Stimulated activated CD8-positive, alpha-beta memory T cell treated with anti-CD3 and anti-CD28 coated beads, Interleukin-4, amount 100 ng/mL, for 4 hours (primary cell): ENCODE measurements at places on chromosomes 16 and 17.

DNA sequence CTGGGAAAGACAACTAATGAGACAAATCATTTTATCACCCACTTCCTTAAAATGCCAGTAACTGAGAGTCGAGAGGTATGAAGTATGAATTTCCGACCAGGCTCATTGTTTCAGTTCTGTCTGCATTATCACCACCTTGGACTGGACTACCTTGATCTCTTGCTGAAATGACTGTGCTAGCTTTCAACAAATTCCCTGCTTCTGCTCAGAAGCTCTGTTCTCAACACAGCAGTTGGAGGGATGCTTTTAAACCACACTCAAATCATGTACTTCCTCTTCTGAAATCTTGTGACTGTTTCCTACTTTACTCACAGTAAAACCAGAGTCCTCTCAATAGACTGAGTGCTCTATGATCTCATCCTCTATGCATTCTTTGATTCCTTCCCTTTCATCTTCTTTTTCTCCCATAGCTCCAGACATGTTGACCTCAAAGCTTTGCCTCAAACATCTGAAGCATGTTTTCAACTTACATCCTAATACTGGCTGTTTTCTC is 195.8 kb downstream of the KCNJ2 start:
- DNase-seq = no peak

GRCh38 chr17:45575126-45575885 is 84.8 kb upstream of the PLEKHM1 start:
- no peak for DNase-seq

DNA sequence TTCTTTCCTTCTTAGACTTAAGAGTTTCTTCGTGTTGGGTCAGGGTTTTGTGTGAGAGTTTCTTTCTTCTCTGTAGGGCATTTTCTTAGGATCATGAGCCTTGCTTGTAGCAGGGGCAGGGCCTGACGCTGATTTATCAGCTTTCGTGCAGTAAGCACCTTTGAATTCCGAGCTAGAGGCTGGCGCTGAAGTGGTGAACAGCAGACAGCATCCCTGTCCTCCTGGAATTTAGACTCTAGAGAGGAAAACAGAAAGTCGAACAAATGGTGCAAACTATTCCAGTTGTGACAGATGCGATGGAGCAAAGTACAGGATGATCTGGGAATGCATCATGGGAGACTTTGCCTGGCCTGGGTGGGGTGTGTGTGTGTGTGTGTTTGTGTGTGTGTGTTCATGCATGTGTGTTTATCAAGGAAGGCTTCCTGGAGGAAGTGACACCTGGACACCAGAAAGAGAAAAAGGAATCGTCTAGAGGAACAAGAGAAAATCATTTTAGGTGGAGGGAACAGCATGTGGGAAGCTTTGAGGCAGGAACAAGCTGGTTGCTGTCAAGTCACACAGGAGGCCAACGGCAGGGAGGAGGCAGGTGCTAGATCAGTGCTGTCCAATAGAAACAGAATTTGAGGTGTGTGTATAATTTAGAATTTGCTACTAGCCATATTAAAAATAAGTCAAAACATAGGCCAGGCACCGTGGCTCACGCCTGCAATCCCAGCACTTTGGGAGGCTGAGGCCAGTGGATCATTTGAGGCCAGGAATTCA is 60.2 kb downstream of the WWP2 start:
- DNase-seq = no peak

- DNase-seq = no peak
Measured at GRCh38 chr16:48131201-48131935, 24.4 kb downstream of the ABCC12 start.

DNA sequence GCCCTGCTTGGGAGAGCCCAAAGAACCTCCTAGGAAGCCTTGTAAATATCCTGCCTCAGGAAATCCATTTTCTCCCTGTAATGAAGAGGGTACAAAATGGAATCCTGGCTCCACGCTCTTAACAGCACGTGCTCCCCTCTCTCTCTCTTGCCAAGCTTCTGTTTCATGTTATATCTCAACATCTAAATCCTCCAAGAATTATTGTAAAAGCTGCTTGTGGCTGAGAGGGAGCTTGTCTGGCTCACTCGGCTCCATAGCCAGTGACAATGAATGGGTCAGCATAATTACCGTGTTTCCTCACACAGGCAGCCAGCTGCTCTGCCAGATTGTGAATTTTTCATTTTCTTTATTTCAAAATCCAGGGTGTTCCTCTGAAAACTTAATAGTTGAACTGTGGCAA is 317.8 kb downstream of the RBFOX1 start:
- no peak for DNase-seq

DNA sequence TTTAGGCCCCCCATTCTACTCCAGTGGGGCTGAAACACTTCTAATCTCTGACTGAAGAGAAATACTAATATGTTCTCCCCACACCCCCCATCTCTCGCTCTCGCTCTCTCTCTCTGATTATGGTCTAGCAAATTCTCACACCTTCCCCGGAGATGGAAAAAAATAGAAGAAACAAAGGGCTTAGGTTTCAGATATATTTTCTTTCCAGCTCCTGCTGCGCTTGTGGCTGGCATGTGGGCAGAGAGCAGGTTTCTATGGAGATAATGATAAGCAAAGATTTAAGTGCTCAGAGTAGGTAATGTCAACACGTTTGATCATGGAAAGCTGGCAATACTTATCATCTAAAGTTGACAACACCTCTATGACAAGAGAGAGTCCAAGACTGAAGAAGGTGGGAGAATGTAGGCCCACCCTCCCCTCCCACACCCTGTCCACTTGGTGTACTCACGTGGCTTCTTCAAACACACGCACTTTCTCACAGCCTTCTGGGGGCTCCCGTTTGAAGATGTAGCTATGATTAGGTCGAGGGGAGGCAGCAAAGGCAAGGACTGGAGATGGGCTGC is 8.0 kb upstream of the SLC35B1 start:
- DNase-seq = no peak

DNA sequence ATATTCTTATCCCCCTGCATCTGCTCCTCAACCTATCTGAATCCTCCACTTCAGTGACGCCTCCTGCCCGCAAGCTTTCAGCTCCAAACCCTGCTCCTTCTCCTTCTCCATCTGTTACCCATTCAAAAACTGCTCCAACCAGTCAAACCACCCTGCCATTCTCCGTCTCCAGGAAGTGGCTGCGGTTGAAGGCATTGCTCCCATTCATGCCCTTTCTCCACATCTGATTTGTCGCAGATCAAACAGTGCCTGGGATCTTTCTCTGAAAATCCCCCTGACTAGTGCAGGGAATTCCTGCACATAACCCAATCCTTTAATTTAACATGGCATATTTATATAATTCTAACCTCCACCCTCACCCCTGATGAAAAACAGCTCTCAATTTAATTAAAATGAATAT is 56.3 kb downstream of the SLFN5 start:
- no peak for DNase-seq

DNA sequence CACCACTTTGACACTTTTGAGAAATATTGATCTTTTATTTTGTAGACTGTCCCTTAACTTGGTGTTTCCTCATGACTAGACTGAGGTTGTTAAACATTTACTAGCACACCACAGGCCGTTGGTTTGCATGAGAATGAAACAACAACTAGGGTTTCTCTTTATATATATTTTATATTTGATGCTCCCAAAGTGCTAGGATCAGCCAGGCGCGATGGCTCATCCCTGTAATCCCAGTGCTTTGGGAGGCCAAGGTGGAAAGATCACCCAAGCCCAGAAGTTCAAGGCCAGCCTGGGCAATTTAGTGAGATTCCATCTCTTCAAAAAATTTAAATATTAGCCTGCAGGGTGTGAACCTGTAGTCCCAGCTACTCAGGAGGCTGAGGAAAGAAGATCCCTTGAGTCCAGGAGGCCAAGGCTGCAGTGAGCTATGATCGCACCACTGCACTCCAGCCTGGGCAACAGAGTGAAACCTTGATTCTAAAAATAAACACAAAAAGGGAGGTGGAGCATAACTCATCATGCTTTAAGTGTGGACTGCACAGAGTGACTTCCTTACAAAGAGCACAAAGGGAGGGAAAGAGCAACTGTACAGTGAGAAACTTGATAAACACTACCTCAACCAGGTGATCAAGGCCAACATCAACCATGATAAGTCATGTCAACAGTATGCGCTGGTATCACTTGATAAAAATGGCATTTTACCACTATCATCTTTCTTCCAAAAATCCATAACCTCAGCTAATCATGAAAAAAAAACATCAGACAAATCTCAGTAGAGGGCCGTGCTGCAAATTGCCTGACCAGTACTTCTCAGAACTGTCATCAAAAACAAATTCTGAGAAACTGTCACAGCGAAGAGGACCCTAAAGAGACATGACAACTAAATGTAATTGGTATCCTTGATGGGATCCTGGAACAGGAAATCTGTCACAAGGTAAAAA is 72.8 kb upstream of the ATF7IP2 start:
- no peak for DNase-seq

- DNase-seq = no peak
Measured at GRCh38 chr17:4806456-4806776, 536 bp upstream of the PLD2 start.

GRCh38 chr17:41464682-41465081 is 2.5 kb downstream of the KRT32 start:
- DNase-seq = no peak

DNA sequence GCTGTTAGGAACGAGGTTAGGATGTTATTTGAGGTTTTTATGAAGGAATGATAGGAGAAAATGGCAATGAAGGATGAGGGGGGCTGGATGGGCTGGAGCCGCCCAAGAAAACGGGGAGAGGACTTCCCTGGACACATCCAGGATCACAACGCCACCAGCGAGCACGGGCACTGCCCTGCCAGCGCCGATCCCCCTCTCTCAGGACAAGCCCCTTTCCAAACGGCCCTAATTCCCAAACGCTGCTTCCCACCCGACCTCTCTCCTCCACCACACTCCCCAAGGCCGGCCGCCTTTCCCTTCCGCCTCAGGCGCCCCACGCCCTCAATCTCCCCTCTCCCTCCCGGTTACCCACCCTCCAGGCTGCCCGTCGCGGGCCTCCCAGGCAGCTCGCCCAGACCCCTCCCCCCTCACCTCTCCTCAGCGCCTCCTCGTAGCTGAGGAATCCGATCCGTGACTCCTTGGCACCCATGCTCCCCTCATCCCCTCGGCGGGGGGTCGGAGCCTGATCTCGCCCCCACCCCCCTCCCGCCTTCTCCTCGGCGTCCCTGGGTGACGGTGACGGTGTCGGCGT is 377 bp downstream of the USP32 start:
- no peak for DNase-seq

- DNase-seq = no peak
Measured at GRCh38 chr17:957856-958421, 21.6 kb downstream of the NXN start.

DNA sequence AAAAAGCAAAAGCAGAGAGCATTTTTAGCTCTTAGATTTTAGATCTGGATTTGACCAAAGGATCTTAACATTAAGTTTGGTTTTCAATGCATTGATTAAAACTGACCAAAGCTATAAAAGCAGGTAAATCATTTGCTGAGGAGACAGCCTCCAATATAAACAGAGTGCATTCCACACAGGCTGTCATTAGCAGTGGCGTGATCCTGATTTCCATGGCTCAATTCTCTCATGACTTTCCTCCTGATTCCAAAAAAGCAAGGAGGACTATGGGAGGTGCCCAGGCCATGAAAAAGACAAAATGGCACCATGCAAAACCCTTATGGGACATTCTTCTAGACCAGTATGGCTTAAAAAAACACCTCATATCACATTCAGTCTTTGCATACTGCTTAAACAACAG is 53.5 kb downstream of the PARN start:
- no peak for DNase-seq

- DNase-seq = no peak
Measured at GRCh38 chr17:57484081-57484666, 227.9 kb downstream of the MSI2 start.

DNA sequence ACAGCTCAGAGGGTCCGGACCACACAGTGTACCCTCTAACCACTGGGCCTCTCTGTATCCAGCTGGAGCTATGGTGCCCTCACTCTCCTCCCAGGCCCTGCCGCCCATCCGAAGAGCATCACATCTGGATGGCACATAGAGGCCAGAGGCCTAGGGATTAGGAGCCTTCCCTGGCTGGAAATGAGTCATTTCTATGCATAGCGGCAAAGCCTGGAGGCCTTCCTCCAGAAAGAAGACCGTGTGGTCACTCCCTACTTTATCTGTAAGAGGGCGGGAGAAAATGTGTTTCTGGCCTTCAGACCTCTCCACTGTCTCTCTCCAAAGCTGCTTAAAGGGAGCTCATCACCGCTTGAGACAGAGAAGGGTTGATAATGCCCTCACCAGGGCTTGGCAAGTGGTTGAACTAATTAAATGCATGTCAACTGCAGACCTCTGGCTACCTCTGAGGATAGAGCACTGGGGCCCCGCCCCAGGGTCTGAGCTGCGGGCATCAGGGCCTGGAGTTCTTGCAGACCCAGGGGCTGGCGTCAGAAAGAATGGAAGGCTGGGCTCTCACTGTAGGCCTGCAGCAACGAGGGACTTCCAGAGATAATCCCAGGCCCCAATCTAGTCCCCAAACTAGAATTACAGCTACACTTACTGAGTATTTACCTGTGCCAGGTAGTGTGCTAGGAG is 122.2 kb downstream of the IRX5 start:
- DNase-seq = no peak

GRCh38 chr17:44854192-44854591 is 6.5 kb downstream of the HIGD1B start:
- no peak for DNase-seq

GRCh38 chr17:4162775-4163466 is 19.9 kb downstream of the CYB5D2 start:
- no peak for DNase-seq

- DNase-seq = peak; percentile 24
Measured at GRCh38 chr17:62627904-62628633, 599 bp downstream of the MRC2 start.

DNA sequence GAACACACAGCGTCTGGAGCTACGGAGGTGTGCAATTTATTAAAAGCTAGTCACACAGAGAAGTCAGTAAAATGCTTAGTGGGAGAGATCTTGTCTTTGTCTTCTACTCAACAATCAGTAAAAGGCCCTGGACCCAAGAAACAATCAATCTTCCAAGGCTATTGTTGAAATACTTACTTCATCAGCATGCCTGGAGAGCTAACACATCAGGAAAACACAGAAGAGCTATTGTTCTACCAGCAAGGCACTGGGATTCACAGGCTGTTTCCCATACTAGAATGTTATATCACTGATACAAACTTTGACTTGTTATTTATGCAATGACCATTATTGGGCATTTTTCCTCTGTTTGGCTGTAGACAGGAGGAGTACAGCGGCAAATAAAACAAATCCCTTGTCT is 247.8 kb upstream of the ERCC4 start:
- DNase-seq = no peak

DNA sequence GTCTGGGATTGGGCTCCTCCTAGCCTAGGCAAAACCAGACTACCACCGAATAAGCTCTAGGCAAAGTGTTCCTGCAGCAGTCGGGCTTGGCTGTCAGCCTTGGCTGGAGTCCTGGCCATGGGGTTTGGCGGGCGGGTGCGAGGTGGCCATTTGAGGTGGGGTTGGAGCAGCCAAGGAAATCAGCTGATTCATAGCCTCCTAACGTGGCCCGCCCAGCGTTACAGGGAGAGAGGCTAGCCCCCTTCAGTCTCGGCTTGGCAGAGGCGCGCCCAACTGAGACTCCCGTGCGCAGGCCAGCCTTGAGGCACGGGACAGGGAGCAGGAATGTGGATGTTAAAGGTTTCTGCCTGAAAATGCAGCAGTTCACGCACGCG is 1.9 kb downstream of the PMP22 start:
- no peak for DNase-seq

GRCh38 chr17:12613566-12613965 is 52.1 kb upstream of the MYOCD start:
- DNase-seq = no peak

- no peak for DNase-seq
Measured at GRCh38 chr17:58384897-58385296, 32.4 kb downstream of the RNF43 start.
